ENCODE measurements at places on chromosomes 5 and 9.

DNA sequence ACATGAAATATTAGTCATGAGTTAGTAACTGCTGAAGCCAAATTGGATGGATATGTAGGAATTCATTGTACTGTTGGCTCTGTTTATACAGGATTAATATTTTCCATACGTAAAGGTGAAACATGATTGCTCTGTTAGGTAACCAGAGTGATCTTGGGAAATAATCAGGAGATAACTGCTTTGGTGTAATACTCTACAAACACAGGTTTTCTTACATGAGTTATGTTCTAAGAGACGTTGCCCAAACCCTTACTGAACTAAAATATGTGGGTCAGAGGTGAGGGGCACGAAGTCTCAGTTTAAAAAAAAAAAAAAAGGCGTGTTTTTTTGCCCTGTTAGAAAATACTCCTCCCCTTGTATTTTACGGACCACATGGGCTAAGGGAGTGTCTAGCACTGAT is 7.8 kb downstream of the DNAJA1 start:
- no peak for DNase-seq

DNA sequence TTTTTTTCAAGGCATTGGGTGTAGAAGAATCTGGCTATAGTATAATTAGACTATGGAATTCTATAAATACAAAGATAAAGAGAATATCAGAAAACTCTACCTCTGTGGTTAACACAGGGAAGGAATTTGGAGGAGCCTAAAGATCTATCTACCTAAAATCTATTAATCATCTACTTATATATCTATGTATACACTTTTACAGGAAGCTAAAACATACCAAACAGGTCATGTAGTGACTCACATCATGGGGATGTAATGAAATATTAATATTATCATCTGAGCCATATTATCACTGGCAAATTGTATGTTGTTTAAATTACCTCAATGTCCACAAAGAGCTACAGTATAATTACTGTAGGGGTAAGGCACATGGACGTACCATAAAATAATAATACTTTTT is 1748.2 kb downstream of the EFNA5 start:
- DNase-seq: no peak

DNA sequence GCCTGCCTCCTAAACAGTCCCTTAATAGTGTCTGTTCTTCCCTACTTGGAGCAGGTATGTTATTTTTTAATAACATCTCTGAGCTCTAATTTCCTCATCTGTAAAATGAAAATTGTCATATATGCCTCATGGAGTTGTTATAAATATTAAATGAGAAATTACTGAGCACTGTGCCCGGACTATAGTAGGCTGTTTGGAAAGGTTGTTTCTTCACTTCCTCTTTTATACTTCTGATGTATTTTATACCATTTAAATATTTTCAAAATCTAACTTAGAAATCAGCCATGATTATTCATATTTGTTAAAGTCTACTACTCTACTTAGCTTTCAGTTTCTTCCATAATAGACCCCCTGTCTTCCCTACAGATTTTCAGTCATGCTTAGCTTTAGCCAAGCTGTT is 30.5 kb upstream of the HAPLN1 start:
- DNase-seq: no peak

- no peak for DNase-seq
Measured at GRCh38 chr5:165508286-165508685, 2002.9 kb downstream of the MAT2B start.

GRCh38 chr9:133974631-133975341 is 17.3 kb downstream of the VAV2 start:
- DNase-seq: no peak

DNA sequence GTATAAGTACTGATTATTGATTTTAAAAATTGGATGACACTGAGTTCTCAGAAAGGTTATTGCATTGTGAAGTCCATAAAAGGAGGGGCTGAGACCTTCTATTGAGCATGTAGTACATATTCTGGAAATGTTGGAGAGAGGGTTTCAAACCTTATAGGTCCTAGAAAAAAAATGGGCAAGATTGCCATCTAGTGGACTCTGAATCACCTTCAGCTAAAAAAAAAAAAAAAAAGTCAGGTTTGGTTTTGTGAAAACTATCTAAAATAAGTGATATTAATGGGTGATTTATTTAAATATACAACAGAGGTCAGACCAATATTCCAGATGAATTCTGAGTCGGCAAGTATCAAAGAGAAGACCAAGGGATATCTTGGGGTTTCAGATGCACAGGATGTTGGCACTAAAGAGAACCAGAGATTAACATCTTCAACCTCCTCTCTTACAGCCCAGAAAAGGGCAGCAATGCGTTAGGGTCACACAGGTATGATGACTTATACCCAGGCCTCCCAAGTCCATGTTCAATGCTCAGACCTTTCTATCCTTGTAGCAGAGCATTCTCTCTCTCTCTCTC is 109.8 kb upstream of the NMUR2 start:
- no peak for DNase-seq

- no peak for DNase-seq
Measured at GRCh38 chr5:26807231-26808199, 230.9 kb downstream of the CDH9 start.

DNA sequence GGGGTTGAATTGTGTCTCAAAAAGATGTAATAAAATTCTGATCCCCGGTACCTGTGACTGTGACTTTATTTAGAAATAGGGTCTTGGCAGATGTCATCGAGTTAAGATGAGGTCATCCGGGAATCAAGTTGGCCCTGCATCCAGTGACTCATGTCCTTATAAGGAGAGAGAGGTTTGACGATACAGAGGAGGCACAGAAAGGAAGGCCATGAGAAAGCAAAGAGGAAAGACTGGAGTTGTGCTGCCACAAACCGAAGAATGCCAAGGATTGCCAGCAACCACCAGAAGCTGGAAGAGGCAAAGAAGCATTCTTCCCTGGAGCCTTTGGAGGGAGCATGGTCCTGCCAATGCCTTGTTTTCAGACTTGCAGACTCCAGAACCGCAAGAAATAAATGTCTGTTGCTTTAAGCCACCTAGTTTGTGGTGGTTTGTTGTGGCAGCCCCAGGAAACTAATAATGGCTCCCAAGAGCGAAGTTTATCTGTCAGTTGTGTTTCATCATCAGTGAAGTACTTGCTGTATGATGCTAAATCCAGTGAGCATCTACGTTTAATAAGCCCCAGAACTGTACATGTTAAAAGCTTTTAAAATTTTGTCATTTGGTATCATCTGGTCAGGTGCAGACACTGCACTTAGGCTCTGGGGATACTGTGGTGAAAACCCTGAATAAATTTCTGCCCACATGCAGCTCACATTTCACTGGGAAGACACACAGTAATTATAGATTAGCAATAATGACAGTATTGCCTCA is 114.8 kb downstream of the TLE4 start:
- DNase-seq: no peak

DNA sequence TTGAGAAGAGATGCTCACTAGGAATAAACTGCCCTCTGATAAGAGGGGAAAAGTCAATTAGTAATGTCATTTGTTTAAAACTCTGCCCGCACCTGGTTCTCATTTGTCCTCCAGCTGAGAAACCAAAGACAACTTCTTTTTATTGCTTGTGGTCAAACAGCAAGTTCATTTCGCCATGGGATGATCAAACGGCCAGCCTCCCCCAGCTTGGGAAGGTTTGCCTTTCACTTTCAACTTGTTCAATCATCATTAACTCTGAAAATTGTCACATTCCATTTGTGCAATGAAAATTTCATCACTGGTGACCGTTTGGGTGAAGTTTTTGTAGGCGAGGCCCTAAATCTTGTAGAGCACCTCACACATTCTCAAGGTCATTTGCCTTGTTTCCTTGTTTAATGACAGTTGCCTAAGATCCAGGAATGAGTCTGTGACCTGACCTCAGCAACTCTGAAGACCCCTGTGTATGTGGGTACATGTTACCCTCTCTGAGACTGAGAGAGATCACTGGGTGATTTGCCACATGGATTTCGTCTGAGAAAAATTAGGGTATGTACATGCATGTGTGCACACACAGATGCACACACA is 117.7 kb downstream of the MARCHF3 start:
- DNase-seq: no peak

GRCh38 chr5:97078958-97079743 is 63.3 kb downstream of the LIX1 start:
- no peak for DNase-seq

- no peak for DNase-seq
Measured at GRCh38 chr5:34685485-34686165, 29.5 kb downstream of the RAI14 start.

- no peak for DNase-seq
Measured at GRCh38 chr5:75337366-75338021, 474 bp downstream of the HMGCR start.

DNA sequence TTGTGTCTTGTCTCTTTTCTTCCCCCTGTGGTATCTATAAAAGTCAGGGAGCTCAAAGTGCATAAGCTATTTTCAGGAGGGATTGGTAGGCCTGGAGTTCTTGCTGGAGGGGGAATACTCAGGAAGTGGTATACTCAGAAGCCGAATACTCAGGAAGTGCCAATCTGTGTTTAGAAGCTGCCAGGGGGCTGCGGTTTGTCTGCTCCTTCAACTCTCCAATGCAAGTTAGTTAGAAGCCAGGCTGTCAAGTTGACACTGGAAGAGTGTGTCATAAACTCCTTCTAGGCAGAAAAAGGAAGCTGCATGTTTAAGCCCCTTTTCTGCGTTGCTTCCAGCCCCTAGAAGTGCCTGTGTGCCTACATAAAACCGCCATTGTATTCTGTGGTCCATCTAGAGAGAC is 366.5 kb downstream of the TAF11L14 start:
- DNase-seq: no peak

DNA sequence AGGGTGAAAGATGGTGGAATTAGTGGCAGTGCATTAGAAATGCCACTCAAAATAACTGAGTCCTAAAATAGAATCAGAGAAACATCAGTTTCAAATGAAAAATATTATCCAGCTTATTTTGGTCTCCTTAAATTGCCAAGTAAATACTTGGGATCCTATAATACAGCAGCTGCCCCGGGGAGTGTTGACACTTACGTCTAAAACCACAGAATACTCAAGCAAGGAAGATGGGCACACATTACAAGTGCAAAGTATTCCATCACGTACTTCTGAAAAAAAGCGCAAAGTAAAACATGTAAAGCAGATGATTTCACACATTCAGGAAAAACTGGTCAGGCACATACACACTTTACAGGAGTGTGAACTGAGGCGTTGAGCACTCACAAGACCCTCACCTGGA is 2.4 kb upstream of the ARHGEF37 start:
- no peak for DNase-seq

- no peak for DNase-seq
Measured at GRCh38 chr5:140182803-140183367, 7.9 kb downstream of the CYSTM1 start.

- DNase-seq: no peak
Measured at GRCh38 chr5:133238426-133239205, 186.8 kb downstream of the HSPA4 start.

- DNase-seq: no peak
Measured at GRCh38 chr5:476102-476813, 33.3 kb downstream of the EXOC3 start.

- DNase-seq: no peak
Measured at GRCh38 chr5:11452852-11453251, 451.4 kb downstream of the CTNND2 start.

DNA sequence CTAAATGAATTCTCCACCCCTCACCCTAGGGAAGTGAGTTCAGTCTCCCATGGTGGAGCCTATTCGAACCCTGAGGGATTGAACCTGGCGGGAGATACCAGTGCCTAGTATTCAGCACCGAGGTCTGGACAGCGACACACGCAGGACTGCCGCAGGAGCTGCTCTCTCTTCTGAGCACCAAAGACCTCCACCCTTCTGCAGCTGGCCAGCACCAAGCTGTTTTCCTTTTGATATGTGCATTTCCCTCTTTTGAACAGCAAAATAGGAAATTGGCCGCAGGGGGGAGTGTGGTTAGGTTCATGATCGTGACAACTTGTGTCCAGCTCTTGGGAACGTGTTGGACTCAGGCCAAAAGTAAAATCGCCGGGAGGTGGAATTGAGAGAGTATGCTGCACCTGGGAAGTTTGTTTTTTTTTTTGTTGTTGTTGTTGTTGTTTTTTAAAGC is 1.2 kb upstream of the PCSK1 start:
- DNase-seq: no peak

DNA sequence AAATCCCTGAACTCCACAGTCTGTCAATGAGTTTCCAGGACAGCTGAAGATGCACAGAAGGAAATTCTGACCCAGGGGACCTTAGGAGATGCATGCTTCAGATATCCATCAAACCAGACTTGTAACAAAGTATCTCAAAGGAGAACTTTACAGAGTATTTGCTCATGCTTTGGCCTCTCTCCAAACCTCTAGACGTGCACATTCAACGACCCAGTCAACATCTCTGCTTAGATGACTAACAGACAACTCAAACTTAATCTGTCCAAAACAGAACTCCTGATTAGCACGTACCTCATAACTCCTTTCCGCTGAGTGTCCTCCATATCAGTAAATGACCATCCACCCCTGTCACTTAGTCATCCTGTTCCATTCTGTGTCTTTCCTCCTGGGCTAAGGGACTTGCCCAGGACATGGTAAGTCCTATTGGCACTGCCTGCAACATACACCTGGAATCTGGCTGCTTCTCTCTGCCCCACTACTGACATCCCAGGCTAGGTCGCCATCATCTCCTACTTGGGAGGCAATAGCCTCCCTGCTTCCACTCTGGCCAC is 107.4 kb downstream of the LMNB1 start:
- DNase-seq: peak; percentile 2

- no peak for DNase-seq
Measured at GRCh38 chr9:136642439-136642921, 20.2 kb upstream of the EGFL7 start.

DNA sequence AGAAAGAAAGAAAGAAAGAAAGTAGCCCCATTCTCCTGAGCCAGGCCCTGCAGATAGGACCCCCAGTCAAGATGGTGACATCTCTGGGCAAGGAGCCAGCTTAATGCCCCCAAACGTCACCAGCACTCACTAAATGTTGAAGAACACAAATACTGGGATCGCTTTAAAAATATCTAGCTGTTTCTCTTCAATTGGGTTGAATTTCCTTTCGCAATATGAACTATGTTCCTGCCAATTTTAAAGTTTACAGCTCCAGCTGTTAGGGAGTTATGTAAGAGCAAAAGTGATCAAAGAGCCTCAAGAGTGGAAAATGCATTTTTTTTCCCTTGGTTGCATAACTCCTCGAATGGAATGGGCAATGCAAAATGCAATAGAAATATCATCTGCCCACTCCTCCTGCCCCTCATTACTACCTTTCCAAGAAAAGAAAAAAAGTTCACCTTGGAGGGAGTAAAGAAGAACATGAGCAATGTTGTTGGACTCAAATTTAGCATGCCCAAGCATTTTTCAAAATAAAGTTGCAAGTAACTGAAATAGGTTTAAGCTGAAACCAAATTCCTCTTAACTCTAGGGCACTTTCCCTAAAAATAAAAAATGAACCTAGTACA is 244.2 kb upstream of the PIK3R1 start:
- DNase-seq: no peak
